Hindlimb muscle (tissue), 1 donor: ENCODE measurements at places on chromosomes 2 and 18.

DNA sequence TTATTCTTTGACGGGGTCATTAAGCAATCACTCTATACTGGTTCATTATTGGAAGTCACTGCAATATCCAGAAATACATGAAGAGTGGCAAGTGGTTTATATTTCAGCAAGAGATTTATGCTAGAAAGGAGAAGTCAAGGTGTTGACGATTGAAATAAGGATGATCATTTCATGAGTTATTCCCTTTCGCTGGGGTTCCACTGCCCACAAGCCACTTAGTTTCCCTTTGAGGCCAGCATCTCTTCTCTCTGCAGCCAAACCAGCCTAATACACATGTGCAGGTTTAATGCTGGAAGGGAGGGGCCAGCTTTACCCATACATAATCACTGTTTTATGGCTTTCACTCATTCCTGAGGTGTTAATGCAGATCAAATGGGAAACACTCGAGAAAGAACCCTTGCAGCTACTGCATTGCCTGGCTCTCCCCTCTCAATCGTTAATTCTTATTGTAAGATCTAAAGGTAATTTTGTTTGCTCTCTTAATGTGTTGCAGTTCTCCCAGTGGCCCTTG is 108.4 kb downstream of the MEIS1 start:
- DNase-seq, result no peak

DNA sequence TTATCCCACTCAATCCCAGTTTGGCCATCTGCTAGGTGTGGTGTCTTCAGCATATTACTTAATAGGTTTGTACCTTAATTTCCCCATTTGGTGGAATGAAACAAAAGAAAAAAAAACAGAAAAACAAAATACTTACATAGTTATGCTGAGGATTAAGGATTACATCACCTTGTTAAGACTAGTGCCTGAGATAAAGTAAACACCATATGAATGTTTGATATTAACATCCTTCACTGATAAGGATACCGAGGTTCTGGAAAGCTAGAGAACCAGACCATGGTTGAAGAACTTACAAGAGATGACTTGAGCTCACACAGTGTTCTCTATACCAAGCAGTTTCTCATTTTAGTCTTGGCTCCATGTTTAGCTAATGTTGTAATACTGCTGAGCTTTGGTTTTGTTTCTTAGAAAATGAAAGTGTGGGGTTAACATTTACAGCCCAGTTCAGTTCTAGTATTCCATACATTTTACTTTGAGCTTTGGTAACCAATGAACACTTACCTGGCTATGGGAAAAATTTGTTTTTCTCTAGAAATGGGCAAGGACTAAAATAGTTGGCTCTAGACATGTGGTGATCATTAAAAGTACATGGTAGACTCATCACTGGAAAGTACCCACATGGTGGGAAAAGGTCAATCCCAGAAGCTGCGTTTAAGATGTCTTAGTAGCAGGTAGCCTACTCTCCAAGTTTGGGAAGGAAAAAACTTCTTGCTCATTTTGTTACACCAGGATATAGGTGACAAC is 5.8 kb upstream of the GPD2 start:
- no peak for DNase-seq

GRCh38 chr2:239443666-239444567 is 43.1 kb upstream of the HDAC4 start:
- no peak for DNase-seq

- DNase-seq, result peak; percentile 52
Measured at GRCh38 chr18:424071-424661, 76.3 kb downstream of the COLEC12 start.

GRCh38 chr2:238920601-238921001 is 72.7 kb downstream of the TWIST2 start:
- DNase-seq, result no peak
